Epithelial cell of umbilical artery (primary cell): ENCODE measurements at places on chromosomes 7 and 10. TPM values are rescaled to one million over a fixed set of nuclear protein-coding genes. Genes with fewer than 3 reads are reported as not detected.

The PON3 gene
- total RNA-seq = 0.32 and 0.76 TPM in 2 replicates

The ADCYAP1R1 gene
- 0.15 and 4.2 TPM in 2 replicates for total RNA-seq

The LRGUK gene
- under 0.01 and 0.76 TPM in 2 replicates for total RNA-seq

The SPDYE11 gene
- total RNA-seq = not detected in 2 replicates

The HECW1 gene
- total RNA-seq = not detected in 2 replicates

The SRRM3 gene
- total RNA-seq = 0.91 and 1.3 TPM in 2 replicates

The SLC26A3 gene
- not detected in 2 replicates for total RNA-seq
